Activated naive CD8-positive, alpha-beta T cell treated with anti-CD3 and anti-CD28 coated beads, Interleukin-2, amount 50 U/mL, for 24 hours (primary cell): ENCODE measurements at places on chromosomes 7 and 10.

DNA sequence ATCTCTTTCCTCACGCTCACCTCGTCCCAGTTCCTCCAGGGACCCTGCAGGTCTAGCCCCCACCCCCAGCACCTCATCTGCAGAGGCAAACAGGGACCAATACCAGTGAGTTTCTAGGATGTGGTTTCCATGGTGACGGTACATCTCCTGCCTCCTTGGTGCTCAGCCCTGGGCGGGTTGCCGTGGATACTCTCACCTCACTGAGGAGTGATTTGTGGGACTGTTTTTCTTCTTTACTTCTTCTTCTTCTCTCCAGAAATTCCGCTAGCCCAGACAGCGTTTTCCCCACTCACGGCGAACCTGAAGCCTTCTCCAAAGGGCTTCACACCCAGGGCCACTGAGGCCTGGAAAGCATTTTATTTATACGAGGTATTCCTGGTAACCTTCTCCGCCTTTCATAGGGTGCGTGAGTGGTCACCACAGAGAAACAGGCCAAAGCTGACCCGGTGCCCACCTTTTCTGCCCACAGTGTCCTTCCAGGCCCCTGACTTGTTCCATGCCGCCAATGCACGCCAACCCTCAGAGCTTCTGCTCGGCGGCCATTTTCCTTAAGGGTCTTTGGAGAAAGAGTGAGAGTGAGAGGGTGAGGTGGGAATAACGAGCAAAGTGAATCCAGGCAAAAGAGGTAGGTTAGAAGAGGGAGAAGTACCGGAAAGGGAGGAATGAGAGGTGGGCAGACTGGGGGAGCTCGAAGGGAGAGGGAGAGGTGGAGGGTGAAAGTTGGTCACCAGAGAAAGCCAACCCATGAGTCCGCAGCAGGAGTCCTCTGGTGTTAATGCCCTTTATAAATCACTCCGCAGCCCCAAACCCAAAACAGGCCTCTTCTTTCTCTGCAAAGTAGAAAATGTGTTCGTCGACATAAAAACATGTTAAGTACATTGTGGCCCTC lies 15.5 kb downstream of the FAM241B start:
- no peak for DNase-seq

DNA sequence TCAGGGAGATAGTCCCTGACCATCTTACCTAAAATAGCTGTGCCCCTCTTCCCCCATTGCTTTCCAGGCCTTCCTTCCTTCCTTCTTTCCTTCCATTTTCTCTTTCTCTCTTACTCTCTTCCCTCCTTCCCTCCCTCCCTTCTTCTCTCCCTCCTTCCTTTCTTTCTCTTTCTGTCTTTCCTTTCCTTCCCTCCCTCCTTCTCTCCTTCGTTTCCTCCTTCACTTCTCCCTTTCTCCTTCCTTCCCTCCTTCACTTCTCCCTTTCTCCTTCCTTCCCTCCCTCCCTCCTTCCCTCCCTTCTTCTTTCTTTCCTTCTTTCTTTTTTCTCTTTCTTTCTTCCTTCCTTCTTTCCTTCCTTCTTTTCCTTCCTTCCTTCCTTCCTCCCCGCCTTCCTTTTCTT lies 24.6 kb upstream of the MKX start:
- no peak for DNase-seq

GRCh38 chr10:75999515-76000209 lies 568.2 kb downstream of the LRMDA start:
- DNase-seq: no peak

DNA sequence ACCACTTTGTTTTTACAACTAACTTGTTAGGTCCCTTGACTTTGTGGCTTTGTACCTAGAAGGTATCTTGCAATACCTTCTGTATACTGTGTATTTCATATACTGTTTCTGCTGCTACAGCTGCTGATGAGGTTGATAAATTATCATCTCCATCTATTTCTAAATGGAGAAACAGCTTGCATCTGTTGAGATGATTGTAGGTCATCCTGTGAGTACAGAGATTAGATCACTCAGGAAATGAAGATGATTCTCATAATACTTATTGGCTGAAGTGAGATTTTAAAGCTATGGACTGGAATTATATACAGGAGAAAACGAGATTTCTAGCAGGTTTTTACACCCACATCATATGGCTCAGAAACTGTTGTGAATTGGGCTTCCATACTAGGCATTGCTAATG lies 280.5 kb downstream of the KCND2 start:
- no peak for DNase-seq

GRCh38 chr7:111765751-111766643 lies 203.7 kb upstream of the IMMP2L start:
- DNase-seq: no peak

- DNase-seq: no peak
Observed at GRCh38 chr10:117552156-117552631, 9.6 kb downstream of the EMX2 start.

DNA sequence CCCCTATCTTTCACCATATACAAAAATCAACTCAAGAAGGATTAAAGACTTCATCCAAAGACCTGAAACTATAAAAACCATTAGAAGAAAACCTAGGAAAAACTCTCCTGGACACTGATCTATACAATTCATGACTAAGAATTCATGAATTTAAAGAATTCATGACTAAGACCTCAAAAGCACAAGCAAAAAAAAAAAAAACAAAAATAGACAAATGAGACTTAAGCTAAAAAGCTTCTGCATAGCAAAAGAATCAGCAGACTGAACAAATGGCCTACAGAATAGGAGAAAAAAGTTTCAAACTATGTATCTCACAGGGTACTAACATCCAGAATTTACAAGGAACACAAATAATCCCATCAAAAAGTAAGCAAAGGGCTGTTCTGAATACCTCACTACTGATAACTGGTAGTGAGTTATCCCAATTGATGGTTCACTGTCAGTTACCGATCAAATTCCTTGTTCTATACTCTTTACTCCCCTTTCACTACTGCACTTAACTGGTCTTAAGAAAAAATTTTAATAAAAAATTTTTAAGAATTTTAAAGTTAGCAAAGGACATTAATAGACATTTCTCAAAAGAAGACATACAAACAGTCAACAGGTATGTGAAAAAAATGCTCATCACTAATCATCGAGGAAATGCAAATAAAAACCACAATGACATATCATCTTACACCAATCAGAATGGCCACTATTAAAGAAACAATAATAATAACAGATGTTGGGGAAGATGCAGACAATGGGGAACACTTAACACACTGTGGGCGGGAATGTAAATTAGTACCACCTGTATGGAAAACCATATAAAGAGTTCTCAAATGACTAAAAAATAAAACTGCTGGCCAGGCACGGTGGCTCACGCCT lies 33.2 kb downstream of the KMT2C start:
- no peak for DNase-seq

DNA sequence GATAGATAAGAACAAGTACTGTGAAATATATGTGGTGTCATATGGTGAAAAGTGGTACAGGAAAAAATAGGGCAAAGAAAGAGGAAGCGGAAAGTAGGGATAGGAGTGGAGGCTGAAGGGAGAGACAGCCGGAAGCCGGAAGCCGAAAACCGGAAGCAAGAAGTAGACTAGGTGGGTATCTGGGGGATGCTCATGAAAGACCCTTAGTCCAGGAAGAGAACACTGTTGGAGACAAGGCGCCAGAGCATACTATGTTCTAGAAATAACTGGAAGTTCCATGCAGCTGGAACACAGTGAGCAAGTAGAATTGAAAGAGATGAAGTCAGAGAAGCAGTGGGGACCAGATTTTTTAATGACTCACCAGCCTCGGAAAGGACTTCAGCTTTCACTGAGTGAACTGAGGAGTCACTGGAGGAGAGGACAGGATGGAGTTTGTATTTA lies 22.5 kb downstream of the ST8SIA6 start:
- DNase-seq: no peak

- DNase-seq: no peak
Observed at GRCh38 chr7:77649716-77650349, 46.4 kb upstream of the RSBN1L start.

GRCh38 chr7:25260862-25261494 lies 32.7 kb upstream of the NPVF start:
- DNase-seq: peak; percentile 4

DNA sequence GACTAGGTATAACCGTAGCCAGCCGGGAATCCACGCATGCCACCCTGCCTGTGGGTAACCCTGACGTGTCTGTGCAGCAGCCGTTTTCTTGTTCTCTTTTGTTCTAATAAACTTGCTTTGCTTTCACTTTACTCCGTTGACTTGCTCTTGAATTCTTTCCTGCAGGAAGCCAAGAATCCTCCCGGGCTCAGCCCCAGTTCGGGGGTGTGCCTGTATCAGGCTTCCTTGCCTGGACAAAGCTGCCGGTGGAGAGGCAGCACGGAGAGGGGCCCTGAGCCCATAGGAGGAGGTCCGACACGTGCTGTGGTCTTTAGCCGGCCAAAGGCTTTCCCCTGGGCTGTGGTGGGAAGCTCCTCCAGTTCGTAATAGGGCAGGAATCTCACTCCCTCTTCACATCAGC lies 256.5 kb upstream of the PPP2R2D start:
- DNase-seq: no peak

GRCh38 chr7:2666588-2667250 lies 21.3 kb upstream of the AMZ1 start:
- DNase-seq: no peak

DNA sequence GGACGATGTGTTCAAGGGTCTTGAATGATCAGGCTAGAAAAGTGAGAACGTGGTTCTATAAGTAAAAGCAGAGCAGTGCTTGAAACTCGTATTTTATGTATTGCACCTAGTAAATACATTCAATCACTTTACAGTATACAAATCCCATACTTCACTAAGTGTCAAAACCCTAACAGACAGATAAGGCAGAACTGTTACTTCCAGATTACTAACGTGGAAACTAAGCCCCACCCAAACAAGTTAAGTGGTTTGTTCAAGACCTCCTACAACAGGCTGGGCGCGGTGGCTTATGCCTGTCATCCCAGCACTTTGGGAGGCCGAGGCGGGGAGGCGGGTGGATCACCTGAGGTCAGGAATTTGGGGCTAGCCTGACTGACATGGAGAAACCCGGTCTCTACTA lies 9.2 kb upstream of the MYO1G start:
- DNase-seq: no peak

DNA sequence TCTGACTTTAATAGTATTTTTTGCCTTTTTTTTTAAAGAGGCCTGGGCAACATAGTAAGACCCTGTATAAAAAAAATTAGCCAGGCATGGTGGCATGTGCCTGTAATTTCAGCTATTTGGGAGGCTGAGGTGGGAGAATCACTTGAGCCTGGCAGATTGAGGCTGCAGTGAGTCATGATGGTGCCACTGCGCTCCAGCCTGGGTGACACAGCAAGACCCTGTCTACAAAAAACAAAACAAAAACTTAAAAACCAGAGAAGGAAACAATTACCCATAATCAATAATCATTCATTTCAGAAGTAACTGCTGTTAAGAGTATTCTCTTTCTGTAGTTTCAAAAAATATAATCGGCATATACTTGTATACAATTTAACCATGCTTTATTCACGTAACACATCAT lies 28.0 kb downstream of the VPS26A start:
- no peak for DNase-seq

- no peak for DNase-seq
Observed at GRCh38 chr7:151677581-151678226, 158.0 kb upstream of the RHEB start.

GRCh38 chr10:87722716-87723115 lies 63.0 kb downstream of the PAPSS2 start:
- no peak for DNase-seq

- no peak for DNase-seq
Observed at GRCh38 chr10:7302930-7303557, 107.8 kb downstream of the SFMBT2 start.

DNA sequence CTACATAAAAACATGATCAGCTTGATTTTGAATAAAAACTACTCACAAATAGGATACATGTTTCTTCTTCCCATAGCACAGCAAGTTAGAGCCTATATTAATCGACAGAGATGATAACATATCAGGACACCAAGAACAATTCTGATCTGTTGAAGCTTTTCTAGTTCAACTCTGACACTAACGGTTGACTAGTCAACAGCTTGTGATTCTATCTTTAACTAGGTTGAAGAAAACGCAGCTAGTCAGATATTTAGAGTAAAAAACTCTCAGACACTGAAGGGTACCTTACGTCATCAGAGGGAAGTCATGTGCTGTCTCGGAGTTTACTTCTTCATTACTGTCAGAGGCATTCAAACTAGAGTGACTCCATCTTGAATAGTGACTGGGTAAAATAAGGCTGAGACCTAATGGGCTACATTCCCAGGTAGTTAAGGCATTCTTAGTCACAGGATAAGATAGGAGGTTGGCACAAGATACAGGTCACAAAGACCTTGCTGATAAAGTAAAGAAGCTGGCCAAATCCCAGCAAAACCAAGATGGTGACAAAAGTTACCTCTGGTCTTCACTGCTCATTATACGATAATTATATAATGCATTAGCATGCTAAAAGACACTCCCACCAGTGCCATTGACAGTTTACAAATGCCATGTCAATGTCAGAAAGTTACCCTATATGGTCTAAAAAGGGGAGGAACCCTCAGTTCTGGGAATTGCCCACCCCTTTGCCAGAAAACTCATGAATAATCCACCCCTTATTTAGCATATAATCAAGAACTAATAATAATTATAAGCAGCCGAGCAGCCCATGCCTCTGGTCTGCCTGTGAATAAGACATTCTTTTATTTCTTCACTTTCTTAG lies 21.3 kb downstream of the CCDC71L start:
- no peak for DNase-seq

DNA sequence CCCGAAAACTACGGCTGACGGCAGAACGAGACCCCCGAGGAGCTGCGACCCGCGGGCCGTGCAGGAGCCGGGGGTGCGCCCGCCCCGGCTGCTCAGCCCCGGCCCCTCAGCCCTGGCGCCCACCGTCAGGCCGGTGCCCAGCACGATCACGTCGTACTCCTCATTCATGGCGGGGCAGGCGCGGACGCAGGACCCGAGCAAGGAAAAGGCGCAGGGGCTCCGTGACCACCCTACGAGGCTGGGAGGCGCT lies 218 bp downstream of the GDI2 start:
- no peak for DNase-seq
